Fibroblast of skin of right quadriceps (primary cell): ENCODE measurements at places on chromosomes 12 and 14.
A peak's percentile ranks its signal among the peaks of the same experiment; 100 is the strongest.

- no peak for DNase-seq
Measured at GRCh38 chr12:131536766-131537165, 174.1 kb upstream of the SFSWAP start.

- no peak for DNase-seq
Measured at GRCh38 chr14:45144658-45145057, 8.9 kb downstream of the FANCM start.

DNA sequence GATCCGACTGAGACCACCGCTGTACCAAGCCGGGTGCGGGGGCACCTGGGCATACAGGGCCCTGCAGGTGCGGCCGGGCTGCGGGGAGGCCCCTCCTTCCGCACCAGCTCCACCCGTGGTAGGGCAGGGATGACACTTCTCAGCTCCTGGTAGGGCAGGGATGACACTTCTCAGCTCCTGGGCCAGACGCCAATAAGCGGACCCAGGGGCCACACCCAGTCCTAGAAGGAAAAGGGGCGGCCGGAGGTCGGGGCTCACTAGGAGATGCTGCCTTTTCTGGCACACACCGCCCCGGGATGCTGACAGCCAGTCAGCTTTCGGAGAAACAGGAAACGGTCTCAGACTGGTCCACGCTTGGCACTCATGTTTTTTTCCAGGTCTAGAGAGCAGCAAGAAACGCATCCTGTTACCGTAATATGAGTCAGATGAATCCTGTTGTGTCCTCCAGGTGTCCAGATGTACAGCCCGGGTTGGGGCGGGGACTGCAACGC lies 34.8 kb downstream of the NFKBIA start:
- DNase-seq: no peak

- peak; percentile 7 for DNase-seq
Measured at GRCh38 chr14:64137657-64138290, 156.4 kb downstream of the ESR2 start.

DNA sequence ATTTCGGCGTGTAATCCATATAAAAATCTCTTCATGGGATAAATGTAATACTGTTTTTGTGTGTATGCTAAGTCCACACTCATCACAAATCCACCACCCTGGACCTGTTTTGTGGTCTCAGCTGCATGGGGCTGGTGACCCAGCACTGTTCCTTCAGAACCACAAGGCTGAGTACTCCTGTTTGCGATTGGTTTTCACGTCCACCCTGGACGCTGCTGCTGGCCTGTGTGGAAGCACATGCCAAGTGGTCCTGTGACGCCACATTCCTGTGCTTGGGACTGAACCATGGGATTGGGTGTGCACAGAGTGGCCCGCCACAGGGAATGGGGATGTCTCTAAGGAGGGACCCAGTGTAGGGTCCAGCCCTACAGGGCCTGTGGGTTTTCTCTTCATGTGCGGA lies 4.3 kb downstream of the PUS1 start:
- DNase-seq: no peak

DNA sequence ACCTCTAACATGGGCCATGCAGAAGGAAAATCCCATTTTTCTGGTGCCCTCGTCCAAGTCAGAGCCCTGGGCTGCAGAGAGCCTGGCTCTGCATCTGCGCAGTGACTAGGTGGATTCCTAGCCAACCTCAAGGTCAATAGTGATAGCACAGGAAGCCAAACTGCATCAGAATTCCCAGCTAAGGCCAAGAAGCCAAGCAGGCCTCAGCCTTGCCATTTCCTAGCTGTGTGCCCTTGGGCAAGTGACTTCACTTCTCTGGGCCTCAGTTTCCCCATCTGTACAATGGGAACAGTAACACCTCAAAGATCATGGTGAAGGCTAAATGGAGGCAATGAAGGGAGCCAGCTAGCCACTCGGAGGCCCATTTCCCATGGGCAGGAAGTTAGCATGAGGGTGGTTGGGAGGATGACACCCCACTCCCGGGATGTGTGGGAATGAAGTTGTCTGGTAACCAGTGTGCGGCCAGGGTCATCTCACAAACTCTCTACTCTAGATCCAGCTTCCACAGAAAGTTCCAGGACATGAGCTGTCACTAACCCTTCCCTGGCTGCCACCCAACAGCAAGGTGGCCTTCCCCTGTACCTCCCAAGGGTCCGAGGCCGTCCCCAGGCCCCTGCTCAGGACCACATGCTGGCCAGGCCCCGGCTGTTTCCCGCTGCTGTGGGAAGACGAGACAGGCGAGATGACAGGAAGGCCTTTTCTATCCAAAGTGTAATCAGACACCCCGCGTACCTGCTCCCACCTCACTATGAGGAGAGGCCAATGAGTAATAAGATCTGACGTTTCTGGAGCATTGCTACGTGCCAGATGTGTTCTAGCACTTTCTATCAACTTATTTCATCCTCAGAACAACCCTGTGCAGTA lies 125.7 kb downstream of the SCARB1 start:
- DNase-seq: no peak

DNA sequence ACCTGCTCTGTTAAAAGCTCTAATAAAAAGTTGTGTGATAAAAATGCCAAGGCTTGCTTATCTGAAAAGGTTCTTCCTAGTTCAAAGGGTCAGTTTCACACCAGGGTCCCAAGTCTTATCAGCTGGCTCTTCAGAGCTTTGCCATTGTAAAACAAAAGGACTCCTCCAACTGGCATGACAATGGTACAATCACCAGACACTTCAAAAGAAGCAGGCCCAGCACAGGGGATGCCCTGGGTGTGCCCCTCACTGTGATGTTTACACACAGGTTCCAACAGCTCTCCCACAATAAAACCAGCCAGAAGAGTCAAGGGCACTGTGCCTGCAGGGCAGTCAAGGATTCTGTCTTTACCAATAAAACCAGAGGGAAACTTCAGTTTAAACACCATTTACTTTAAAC lies 78.7 kb downstream of the PRICKLE1 start:
- DNase-seq: no peak

DNA sequence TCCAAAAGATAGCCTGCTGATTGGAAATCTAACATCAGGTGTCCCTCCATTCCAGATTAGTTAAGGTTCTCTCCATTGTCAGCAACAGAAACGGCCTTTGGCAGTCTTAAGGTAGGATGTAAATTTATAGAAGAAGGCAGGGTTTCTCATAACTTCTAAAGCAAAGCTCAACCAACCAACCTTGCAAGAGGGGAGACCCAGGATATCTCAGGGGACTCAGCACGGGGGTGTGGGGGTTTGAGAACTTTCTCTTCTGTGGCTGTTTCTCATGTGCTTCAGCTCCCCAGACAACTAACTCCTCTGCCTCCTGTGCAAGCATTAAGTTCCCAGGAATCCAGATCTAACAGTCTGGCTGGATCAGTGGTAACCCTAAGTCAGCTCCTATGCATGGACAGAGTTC lies 148.1 kb downstream of the RIMBP2 start:
- no peak for DNase-seq

DNA sequence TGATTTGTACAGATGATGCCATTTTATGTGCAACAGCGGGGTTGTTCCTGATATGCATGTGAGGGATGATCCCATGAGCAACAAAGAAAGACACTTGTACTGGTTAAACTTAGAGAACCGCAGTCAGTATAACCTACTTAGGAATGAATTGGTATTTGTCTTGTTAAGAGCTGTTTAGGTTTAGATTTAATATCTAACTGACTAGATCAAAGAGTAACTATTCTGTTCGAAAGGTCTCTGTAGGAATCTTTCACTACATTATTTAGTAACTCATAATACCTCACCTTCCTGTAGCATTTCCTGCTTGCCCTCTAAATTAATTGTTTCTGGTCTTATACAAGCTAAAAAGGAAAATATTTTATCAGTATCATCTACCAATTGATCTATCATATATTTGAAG lies 350.4 kb downstream of the TRHDE start:
- no peak for DNase-seq

DNA sequence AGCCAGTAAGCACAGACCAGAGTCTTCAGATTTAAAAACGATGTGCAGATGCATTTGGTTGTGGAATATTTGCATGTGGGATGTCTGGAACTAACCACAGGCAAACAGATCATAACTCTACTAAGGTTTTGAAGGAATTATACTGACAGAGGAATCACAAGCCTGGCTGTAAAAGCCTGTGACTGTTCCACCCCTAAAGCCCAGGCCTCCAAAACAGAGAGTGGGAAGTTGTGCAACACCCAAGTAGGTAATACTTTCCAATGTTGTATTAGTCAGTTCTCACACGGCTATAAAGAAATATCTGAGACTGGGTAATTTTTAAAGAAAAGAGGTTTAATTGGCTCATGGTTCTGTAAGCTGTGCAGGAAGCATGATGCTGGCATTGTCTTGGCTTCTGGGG lies 68.1 kb upstream of the DCD start:
- no peak for DNase-seq

GRCh38 chr12:27123642-27124041 lies 41.3 kb upstream of the C12orf71 start:
- no peak for DNase-seq

DNA sequence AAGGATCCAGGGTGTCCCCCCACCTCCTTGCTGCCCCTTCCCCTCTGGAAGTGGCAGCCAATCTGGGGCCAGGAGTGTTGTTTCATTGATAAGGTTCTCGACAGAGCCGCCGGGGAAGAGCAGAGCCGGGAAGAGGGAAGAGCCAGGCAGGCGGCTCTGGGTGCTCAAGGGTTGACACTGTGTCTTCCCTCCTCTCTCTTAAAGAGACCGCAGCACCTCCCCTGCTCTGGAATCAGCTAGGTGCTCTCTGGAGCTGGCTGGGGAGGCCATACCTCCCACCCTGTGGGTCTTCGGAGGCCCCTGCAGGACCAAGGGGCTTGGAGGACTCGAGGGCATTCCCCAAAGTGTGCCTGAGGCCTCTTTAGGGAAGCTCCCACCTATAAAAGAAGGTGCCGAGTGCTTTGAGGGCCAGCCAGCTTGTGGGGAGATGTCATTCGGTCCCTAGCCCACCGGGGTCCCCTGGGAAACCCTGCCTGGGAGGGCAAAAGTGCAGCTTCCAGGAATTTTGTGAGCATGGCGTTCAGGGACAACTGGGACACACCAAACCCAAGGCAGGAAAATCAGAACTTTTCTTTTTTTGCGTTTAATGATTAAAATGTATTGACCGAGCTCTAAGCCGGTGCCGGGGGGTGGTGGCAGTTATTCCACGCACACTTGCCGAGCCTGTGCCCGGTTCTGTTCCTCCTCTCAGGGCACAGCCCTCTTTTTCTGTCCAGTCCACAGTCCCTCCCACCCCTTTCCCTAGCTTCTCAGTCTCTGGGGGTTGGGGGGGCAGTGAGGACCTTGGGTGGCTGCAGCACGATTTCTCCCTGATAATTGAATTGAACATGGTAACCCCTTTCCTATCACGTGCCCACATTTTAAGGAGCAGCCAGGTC lies 3.0 kb downstream of the SETD1B start:
- no peak for DNase-seq

GRCh38 chr12:123491481-123491880 lies 33.5 kb downstream of the SNRNP35 start:
- no peak for DNase-seq

DNA sequence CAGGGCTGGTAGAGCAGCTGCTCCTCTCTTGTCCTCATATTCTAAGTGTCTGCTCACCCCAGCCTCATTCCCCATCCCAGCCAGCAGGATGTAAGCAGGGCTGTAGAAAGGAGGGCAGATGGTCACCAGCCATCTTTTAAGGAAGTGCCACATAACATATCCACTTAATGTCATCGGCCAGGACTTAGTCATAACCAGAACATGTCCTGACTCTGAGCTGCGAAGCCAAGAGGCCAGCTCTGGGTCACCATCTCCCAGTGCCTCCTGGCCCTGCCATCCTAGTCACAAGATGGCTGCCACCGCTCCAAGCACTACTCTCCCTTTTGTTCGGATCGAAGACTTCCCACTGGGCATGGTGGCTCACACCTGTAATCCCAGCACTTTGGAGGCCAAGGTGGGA lies 123.9 kb downstream of the PLXNC1 start:
- DNase-seq: no peak
